ENCODE measurements at places on chromosomes 11 and 22. TPM values are rescaled to one million over a fixed set of nuclear protein-coding genes. Genes with fewer than 3 reads are reported as not detected.

Gene PHF21B
- total RNA-seq = not detected

Gene FAM227A
- total RNA-seq = 0.74 TPM

Gene PNPLA5
- not detected for total RNA-seq

- no peak for DNase-seq
Observed at GRCh38 chr11:31815711-31816467, 4.8 kb upstream of the PAX6 start.

GRCh38 chr11:76131671-76132631, 74.4 kb downstream of the WNT11 start:
- peak; percentile 26 for DNase-seq

DNA sequence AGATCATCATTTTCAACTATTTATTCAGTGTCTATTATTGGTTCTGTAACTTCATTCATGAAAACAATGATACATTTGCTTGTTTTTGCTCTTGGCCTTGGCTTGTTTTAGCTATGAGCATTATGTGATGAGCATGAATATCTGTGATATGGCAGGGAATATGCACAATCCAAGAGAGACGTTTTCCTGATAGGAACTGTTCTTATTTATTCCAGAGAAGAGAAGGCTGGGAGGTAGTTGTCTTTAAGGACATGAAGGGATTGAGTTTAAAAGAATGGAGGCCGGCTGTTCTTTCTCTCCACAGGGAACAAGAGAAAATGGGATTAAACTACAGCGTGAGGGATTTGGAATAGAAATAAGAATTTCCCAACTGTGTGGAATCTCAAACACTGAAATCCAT, 30.3 kb downstream of the BLID start:
- DNase-seq = no peak

DNA sequence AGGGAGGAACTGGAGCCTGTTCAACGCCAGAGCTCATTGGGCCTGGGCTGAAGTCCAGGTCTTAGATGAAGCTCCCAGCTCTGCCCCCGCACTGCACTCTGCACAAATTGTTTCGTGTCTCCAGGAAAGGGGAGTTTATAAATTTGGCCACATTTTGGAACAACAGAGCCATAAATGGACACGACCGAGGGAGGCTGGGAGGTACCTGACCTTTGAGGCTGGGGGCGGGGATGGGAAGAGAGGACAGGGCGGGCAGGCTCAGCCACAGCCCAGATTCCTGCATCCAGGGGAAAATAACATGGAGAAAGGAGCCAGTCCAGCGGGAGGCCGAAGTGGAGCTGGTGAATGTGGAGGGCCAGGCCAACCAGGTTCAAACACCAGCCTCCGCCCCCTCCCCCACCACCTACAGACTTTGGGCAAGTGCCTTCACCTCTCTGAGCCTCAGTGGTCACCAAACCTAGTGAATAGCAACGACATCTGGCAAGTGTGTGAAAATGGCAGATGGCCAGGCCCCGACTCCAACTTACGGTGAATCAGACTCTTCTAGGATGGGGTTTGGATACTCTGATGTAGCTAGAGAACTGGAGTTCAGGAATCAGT, 36.8 kb upstream of the SMTN start:
- peak; percentile 37 for DNase-seq

DNA sequence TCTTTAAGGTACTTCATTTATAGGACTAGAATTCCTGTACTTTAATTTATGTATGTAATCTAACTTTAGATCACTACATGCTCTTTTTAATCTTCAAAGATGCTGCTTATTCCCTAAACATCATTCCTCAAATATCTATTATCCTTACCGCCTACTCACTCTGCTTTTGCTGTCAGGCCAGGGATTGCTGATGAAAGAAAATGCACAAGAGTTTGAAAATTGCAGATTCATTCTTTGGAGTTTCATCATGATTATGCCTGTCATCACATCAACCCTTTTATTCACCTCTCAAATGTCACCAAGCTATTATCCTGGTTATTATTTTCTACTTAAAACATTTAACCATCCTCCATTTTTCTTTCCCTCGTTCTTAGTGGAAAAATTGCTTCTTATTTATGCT, 802.7 kb downstream of the METTL15 start:
- DNase-seq = peak; percentile 18

GRCh38 chr11:67024410-67024809, 1.5 kb downstream of the SYT12 start:
- DNase-seq = no peak

GRCh38 chr22:29377979-29378378, 10.4 kb downstream of the AP1B1 start:
- DNase-seq = no peak

DNA sequence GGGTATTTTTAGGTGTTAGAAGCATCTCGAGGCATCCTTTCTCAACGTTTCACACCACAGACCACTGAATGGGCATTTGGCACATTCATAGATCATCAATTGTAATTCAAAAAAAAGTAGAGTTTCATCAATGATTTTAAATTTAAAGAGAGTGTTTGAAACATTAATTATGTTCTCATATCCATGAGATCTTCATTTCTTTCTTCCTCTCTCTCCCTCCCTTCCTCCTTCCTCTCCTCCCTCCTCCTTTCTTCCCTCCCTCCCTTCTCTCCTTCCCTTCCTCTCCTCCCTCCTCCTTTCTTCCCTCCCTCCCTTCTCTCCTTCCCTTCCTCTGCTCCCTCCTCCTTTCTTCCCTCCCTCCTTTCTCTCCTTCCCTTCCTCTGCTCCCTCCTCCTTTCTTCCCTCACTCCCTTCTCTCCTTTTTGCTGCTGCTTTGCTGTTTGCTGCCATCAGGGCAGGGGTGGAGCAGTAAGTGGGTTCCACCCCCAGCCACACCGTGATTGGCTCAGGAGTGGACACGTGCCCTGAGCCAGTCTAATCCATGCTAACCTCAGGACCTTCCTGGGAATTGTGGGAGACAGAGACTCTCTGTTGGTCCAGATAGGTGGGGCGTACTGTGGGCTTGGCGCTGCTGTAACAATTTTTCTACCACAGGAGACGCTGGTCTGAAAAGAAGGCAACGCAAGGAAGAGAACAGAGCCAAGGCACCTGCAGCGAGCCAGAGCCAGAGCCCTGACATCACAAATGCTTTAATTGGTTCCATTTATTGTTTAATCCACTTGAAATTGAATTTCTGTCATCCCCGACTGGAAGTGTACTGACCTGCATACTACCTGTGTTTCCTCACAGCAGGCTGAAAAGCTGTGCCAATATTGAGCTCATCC, 33.7 kb upstream of the APOBEC3A start:
- DNase-seq = peak; percentile 92

- DNase-seq = peak; percentile 61
Observed at GRCh38 chr22:30425616-30426387, at the start of gene MTFP1. MTFP1 (plus strand) TSS chr22:30425768; CDS start chr22:30425880, 112 bp downstream.

DNA sequence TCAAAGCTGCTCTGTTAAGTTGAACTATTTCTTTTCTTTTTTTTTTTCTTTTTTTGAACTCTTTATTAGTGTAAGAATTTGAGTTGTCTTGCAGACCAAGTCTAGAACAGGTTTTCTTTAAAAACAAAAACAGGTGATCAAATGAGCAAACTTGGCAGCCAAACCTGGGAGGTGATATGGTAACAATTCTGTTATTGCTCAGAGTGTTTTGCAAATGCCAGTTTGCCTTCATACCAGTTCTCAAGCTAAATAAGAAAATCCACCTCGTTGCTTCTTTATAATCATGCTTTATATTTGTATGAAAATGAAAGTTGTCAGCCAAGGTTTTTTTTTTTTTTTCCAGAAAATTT, 76.9 kb downstream of the DEPDC5 start:
- DNase-seq = no peak

Measured in fibroblast of the aortic adventitia (primary cell).